ENCODE measurements at places on chromosomes 7 and 10.
A peak's percentile ranks its signal among the peaks of the same experiment; 100 is the strongest.

DNA sequence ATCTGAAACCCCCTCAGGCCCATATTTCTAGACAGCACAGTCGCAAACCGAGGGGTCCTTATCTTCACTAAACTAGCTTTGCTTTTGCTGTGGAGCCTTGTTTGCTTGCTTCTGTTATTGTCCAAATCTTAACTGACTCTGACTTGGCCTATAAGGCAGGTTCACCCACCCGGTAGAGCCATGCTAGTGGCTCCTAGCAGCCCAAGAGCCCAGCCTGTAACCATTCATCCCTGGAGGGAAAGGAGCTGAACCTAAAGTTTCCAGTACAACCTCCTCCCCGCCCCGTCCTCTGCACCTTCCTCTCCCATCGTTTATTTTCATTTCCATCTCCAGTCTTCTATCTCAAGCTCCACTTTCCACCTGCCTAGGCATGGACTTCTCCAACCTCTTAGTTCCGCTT is 345.7 kb downstream of the PTPRN2 start:
- no peak overlapping the region for H3K4me3 ChIP-seq
- H3K27ac ChIP-seq: no peak overlapping the region
- DNase-seq: no peak
- no peaks in the 10 kb centered on the region for H3K27me3 ChIP-seq
- no peaks in the 10 kb centered on the region for H3K4me1 ChIP-seq

GRCh38 chr7:29783671-29784070 is 22.6 kb upstream of the WIPF3 start:
- H3K36me3 ChIP-seq: no peaks in the 10 kb centered on the region
- DNase-seq: no peak
- no peak overlapping the region for H3K4me3 ChIP-seq
- H3K4me1 ChIP-seq: no peaks in the 10 kb centered on the region
- H3K27ac ChIP-seq: no peak overlapping the region
- H3K27me3 ChIP-seq: no peaks in the 10 kb centered on the region

- no peaks in the 10 kb centered on the region for H3K4me1 ChIP-seq
- H3K27me3 ChIP-seq: no peaks in the 10 kb centered on the region
- H3K36me3 ChIP-seq: no peaks in the 10 kb centered on the region
- H3K4me3 ChIP-seq: no peak overlapping the region
- H3K27ac ChIP-seq: no peak overlapping the region
These were observed 706.8 kb upstream of the MBL2 start for GRCh38 chr10:53479365-53479764.

- H3K27me3 ChIP-seq: no peaks in the 10 kb centered on the region
- no peak for DNase-seq
These were observed 27.2 kb downstream of the ATE1 start for GRCh38 chr10:121900443-121901174.

DNA sequence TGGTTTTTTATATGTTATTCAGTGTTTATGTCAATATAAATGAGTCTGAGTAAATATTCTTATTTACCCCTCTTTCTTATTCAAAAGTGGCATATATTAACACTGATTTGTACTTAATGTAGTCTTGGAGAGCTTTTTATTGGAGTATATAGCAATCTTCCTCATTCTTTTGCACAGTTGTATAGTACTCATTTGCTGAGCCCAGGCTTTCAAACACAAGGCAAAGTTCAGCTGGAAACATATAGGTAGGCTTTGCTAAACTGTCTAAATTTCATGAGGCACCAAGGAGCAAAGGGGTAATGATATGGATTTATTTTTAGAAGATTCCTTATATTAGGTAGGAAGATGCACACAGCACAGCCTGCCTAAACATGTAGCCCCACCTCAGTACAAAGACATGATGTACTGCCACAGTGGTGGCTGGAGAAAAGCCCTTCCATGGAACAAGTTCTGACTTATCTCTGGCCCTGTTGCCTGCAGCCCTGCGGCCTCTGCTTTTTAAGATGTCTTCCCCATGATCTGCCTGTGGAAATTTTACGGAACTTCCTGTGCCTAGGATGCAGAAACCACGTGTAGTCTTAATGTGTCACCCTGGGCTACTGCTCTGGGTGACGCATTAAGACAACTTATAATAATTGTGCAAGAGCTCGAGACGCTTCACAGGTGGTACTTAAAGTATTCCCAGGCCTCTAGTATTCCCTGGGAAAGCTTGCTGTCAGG is 9.6 kb upstream of the PDCD4 start:
- no peak overlapping the region for H3K4me3 ChIP-seq
- H3K27me3 ChIP-seq: no peaks in the 10 kb centered on the region
- no peaks in the 10 kb centered on the region for H3K36me3 ChIP-seq
- DNase-seq: no peak
- H3K4me1 ChIP-seq: peaks cover 24% of the 10 kb centered on the region

- no peaks in the 10 kb centered on the region for H3K36me3 ChIP-seq
- no peaks in the 10 kb centered on the region for H3K4me1 ChIP-seq
- no peak overlapping the region for H3K27ac ChIP-seq
- no peak for DNase-seq
- H3K27me3 ChIP-seq: no peaks in the 10 kb centered on the region
- no peak overlapping the region for H3K4me3 ChIP-seq
These were observed 140.4 kb upstream of the AUTS2 start for GRCh38 chr7:69457595-69458504.

DNA sequence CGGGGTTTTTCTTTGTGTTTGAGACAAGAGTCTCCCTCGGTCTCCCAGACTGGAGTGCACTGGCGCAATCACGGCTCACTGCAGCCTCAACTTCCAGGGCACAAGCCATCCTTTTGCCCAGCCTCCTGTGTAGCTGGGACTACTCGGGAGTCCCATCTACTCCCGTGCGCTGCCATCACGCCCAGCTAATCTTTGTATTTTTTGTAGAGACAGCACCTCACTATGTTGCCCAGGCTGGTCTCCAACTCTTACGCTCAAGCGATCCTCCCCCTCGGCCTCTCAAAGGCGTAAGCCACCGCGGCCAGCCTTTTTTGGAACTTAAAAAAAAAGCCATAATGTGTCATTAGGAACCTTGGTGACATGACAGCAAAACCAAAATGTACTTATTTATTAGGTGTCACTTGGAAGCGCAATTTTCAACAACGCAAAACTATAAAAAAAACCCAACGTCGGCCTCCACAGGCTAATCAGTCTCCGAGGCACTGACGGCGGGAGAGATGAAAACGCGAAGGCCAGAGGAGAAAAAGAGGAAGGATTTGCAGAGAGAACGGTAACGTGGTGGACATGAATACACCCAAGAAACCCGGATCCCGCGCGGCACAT is 911 bp upstream of the HNRNPH3 start:
- peaks cover 29% of the 10 kb centered on the region for H3K36me3 ChIP-seq
- no peaks in the 10 kb centered on the region for H3K27me3 ChIP-seq
- H3K27ac ChIP-seq: peak overlapping the region; percentile 99
- peak overlapping the region; percentile 64 for H3K4me3 ChIP-seq
- H3K4me1 ChIP-seq: peaks cover 50% of the 10 kb centered on the region
- DNase-seq: peak; percentile 28

- H3K27ac ChIP-seq: no peak overlapping the region
- H3K4me3 ChIP-seq: no peak overlapping the region
- H3K36me3 ChIP-seq: no peaks in the 10 kb centered on the region
- H3K27me3 ChIP-seq: peaks cover 9% of the 10 kb centered on the region
These were observed 180.3 kb downstream of the CCDC71L start for GRCh38 chr7:106480616-106481031.

DNA sequence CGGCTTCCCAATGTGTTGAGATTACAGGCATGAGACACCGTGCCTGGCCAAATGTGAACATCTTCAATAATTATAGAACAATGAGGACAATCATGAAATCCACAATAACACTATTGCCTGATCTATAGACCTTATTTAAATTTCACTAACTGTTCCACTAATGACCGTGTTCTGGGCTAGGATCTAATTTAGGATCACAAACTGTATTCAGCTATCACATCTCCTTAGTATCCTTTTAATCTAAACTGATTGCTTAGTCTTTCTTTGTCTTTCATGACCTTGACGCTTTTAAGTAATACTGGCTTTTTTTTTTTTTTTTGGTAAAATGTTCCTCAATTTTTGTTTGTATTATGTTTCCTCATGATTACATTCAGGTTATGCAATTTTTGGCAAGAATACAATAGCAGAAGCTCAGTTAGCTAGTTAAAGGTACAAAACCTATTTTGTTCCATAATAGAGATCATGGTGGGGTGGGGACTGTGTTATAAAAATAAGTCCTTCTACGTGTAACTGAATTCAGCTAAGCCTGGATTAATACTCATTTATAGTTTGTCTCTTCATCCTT is 158.4 kb downstream of the AOAH start:
- H3K36me3 ChIP-seq: no peaks in the 10 kb centered on the region
- no peak overlapping the region for H3K27ac ChIP-seq
- no peak for DNase-seq
- no peaks in the 10 kb centered on the region for H3K27me3 ChIP-seq
- peaks cover 31% of the 10 kb centered on the region for H3K4me1 ChIP-seq
- no peak overlapping the region for H3K4me3 ChIP-seq

- no peak overlapping the region for H3K27ac ChIP-seq
- H3K4me1 ChIP-seq: no peaks in the 10 kb centered on the region
- H3K36me3 ChIP-seq: no peaks in the 10 kb centered on the region
- H3K27me3 ChIP-seq: no peaks in the 10 kb centered on the region
- H3K4me3 ChIP-seq: no peak overlapping the region
- DNase-seq: no peak
These were observed 89.8 kb downstream of the TMEM130 start for GRCh38 chr7:98779800-98780587.

- H3K4me1 ChIP-seq: peaks cover 27% of the 10 kb centered on the region
- DNase-seq: no peak
- H3K27me3 ChIP-seq: no peaks in the 10 kb centered on the region
- H3K27ac ChIP-seq: 0 out of 2 replicates have a peak overlapping the region, but pooled peaks have one; percentile 37
These were observed 36.8 kb downstream of the CCM2 start for GRCh38 chr7:45036796-45037195.

GRCh38 chr7:44889086-44889781 is 3.9 kb upstream of the PURB start:
- peaks cover 9% of the 10 kb centered on the region for H3K36me3 ChIP-seq
- DNase-seq: no peak
- H3K27me3 ChIP-seq: no peaks in the 10 kb centered on the region
- no peak overlapping the region for H3K27ac ChIP-seq
- no peak overlapping the region for H3K4me3 ChIP-seq
- peaks cover 20% of the 10 kb centered on the region for H3K4me1 ChIP-seq

- H3K4me3 ChIP-seq: no peak overlapping the region
- H3K4me1 ChIP-seq: peaks cover 100% of the 10 kb centered on the region
- peak overlapping the region; percentile 98 for H3K27ac ChIP-seq
- no peaks in the 10 kb centered on the region for H3K27me3 ChIP-seq
These were observed 31.6 kb downstream of the IKZF1 start for GRCh38 chr7:50335795-50336754.

GRCh38 chr7:45543473-45543872 is 30.7 kb upstream of the ADCY1 start:
- H3K36me3 ChIP-seq: no peaks in the 10 kb centered on the region
- no peaks in the 10 kb centered on the region for H3K27me3 ChIP-seq
- no peaks in the 10 kb centered on the region for H3K4me1 ChIP-seq
- DNase-seq: no peak
- H3K27ac ChIP-seq: no peak overlapping the region
- H3K4me3 ChIP-seq: no peak overlapping the region

GRCh38 chr7:26292768-26293560 is 1.3 kb downstream of the SNX10 start:
- H3K27me3 ChIP-seq: no peaks in the 10 kb centered on the region
- H3K36me3 ChIP-seq: no peaks in the 10 kb centered on the region
- DNase-seq: no peak
- H3K4me3 ChIP-seq: peak overlapping the region; percentile 69

DNA sequence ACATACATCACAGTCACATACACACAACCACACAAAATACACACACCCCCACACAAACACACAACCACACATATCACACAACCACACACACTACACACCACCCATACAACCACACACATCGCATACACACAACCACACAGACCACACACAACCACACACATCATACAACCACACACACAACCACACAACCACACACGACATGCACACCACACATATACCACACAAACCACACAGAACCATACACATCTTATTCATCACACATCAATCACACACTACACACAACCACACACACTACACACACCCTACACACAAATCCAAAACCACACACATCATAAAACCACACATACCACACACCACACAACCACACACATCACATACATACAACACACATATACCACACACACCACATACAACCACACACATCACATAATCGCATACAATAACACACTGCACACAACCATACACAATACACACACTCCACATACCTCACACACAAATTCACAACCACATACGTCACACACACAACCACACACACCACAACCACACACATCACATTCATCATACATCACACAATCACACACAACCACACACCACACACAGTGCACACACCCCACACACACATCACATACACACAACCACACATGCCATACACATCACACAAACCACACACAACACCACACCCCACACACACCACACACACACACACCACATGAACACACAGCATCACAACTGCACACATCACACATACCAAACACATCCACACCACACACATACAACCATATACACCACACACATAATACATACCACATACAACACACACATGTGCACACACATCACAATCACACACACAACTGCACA is 30.4 kb downstream of the GPRIN2 start:
- 0 out of 2 replicates have a peak, but pooled peaks cover under 1% of the 10 kb centered on the region for H3K4me1 ChIP-seq
- no peaks in the 10 kb centered on the region for H3K36me3 ChIP-seq
- no peak for DNase-seq
- peaks cover 6% of the 10 kb centered on the region for H3K27me3 ChIP-seq
- H3K4me3 ChIP-seq: no peak overlapping the region
- H3K27ac ChIP-seq: no peak overlapping the region
